ENCODE measurements at places on chromosomes 6 and 20.
A peak's percentile ranks its signal among the peaks of the same experiment; 100 is the strongest.

DNA sequence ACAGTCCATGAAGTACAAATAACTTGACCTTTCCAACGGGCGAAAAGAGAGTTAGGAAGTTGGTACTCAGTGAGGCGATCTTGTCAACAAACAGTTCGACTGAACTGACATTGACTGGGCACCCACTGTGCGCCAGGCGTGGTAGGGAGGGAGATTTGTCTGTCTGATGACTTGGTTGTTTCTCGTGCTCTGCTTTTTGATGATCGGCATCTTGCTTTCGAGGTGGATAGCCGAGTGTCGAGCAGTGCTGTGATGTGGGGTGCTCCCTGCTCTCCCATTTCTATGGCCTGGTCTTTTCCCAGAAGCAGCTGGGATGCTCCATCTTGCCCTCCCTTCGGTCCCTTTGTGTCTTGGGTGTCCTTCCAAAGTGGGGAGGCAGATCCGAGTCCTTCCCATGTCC is 30.4 kb downstream of the RPP40 start:
- DNase-seq, result no peak

- peak; percentile 89 for DNase-seq
Measured at GRCh38 chr6:158853072-158853879, 34.1 kb upstream of the EZR start.

- no peak for DNase-seq
Measured at GRCh38 chr6:128129679-128130078, 228.8 kb upstream of the THEMIS start.

DNA sequence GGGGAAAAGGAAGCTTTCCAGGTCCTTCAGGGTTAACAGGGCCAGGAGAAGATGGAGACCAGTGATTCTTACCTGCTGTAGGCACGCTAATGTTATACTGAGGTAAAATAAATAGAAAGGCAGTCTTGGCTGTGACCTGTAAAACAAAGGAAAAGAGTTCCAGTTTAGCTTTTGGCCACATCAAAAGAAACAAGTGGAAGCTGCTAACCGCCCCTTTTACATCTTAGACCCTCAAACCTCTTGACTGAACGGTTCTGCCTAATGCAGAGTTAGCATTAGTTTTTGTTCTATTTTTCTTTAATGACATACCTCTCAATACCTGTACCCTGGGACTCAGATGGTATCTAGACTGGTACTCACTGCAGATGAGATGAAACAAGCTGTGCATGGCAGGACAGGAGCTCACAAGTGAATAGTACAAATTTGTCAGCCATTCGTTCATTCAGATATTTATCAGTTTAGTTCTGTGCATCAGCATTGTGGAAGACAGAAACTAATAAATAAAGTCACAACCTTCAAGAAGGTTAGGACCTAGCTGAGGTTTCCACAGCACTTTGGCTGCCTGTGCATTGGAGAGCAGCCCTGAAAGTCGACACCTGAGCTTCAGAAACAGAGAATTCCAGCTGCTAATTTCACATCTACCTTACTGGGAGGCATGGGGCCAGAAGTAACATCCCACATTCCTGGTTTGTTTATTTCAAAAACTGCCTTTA is 41.0 kb downstream of the TRAM2 start:
- peak; percentile 43 for DNase-seq

DNA sequence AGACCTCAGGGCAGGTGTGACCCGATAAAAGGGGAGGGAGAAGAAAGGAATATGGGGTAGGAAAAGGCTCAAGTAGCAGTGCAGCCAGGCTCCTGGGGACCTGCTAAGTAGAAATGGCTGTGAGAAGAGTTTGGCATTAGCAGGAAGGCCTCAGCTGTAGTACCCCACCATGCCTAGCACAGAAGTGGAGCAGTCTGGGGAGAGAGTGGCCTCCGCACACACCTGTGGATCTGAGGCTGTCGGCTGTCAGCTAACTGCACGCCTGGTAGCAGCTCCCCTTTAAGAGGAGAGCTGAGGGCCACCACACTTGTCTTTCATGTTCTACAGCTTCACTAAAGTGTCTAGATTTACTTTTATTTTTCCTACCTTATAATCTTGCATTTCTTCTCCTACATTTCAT is 24.6 kb downstream of the PDE7B start:
- no peak for DNase-seq

DNA sequence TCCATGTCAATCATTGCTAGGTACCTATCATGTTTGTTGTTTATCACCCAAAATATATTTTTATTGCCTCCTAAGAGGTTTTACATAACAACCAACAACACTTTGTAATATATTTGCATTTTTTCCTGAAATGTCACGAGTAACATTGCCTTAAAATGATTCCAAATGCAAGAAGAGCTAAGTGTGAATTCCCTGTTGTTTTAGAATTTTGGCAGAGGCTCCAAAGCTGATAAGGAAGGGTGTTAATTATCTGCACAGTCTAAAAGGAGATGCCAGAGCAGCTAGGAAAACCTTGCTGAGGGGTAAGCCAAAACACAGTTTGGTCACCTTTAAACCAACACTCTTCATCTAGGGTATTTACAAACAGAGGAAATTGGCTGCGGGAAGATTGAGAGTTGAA is 201.9 kb upstream of the KCNQ5 start:
- DNase-seq, result no peak

GRCh38 chr6:106066989-106067388 is 19.1 kb upstream of the PRDM1 start:
- no peak for DNase-seq

DNA sequence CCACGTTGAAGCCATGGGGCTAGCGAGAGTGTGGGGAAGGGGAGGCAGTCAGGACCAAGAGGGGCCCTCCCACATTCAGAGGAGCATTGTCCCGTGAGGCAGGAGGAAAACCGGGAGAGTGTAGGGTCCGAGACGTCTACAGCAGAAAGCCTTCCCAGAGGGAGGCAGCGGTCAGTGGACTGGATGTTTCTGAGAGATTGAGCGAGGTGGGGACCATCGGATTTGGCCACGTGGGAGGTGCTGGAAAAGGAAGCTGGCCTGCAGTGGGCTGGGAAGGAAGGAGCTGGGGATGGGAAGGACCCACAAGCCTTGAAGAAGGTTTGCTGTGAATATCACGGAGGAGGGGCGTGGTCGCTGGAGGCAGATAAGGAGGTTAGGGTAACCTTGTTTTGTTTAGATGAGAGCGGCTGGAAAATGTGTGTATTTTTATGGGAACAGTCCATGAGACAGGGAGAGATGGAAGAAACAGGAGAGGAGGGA is 119.0 kb upstream of the RNF24 start:
- no peak for DNase-seq

- DNase-seq, result no peak
Measured at GRCh38 chr20:48298433-48298832, 513.2 kb upstream of the SULF2 start.

GRCh38 chr6:148602136-148602535 is 144.7 kb upstream of the UST start:
- DNase-seq, result no peak

DNA sequence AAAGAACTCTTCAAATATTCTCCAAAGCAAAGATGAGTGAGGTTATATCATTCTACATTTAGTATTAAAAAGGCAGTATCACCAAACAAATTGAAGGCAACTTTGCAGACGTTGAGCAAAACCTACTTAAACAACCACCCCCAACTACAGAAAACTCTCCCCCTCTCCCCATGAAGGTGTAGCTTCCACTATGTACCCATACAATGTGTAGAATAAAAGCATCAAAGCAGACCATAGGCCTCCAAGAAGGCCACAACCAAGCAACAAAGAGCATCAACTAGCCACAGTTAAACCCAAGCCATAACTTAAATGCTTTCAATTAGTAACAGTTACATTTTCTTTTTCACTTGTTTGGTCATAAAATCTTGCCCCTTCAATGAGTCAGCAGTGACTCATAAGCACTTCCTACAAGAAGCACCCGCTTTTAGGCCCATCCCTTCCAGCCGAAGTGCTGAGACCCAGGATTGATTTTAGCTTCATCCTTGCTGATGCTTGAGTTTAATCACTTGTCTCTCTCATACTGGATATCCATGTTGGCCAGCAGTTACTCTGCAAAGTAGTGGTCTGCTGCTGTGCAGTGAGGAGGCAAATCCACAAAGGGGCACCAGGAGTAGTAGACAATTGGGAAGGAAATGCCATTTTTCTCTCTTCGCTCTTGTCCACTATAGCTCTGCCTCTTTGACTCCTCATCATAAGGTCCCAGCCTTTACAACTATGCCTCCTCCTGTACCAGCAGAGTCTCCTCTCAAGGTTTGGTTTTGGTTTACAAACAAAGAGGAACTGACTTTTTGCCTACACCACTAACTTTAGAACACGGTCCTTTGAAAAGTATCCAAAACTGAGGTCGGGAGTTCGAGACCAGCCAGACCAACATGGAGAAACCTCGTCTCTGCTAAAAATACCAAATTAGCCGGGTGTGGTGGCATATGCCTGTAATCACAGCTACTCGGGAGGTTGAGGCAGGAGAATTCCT is 8.4 kb upstream of the NUP153 start:
- DNase-seq, result no peak

- peak; percentile 21 for DNase-seq
Measured at GRCh38 chr20:50153153-50153499, 397 bp downstream of the PEDS1 start.

GRCh38 chr6:126180585-126180984 is 159.3 kb upstream of the CENPW start:
- no peak for DNase-seq

GRCh38 chr20:10328897-10329255 is 105.1 kb downstream of the MKKS start:
- no peak for DNase-seq

GRCh38 chr6:67292169-67292568 is 1342.9 kb upstream of the ADGRB3 start:
- no peak for DNase-seq

- no peak for DNase-seq
Measured at GRCh38 chr6:111411046-111411445, 72.0 kb downstream of the REV3L start.

GRCh38 chr6:163195721-163196691 is 218.5 kb upstream of the QKI start:
- no peak for DNase-seq

DNA sequence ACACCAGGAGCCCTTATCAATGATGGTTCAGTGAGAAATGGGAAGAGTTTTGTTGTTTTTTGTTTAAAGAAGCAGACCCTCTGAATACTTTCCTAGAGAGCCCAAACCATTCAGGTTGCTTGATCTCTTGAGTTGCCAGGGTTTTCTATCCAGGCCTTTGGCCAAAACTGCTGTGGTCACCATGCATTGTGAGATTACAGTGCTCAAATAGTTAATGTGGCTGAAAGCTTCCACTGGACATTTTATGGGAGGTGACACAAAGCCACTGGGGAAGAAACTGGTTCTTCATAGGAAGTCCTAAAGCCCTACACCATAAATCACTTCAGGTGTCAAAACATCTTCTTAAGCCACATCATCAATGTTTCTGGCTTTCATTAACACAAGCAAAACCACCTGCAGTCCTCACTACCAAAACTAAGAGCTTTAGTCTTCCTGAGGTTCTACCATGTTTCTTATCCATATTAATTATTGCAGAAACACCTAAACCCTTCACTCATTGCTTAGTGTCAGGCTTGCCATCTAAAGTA is 101.6 kb downstream of the IBTK start:
- no peak for DNase-seq

GRCh38 chr6:154466139-154466538 is 44.3 kb downstream of the CNKSR3 start:
- DNase-seq, result no peak

- no peak for DNase-seq
Measured at GRCh38 chr6:98847416-98847778, 13.0 kb downstream of the POU3F2 start.

GRCh38 chr6:22878324-22878701 is 308.9 kb downstream of the HDGFL1 start:
- no peak for DNase-seq

DNA sequence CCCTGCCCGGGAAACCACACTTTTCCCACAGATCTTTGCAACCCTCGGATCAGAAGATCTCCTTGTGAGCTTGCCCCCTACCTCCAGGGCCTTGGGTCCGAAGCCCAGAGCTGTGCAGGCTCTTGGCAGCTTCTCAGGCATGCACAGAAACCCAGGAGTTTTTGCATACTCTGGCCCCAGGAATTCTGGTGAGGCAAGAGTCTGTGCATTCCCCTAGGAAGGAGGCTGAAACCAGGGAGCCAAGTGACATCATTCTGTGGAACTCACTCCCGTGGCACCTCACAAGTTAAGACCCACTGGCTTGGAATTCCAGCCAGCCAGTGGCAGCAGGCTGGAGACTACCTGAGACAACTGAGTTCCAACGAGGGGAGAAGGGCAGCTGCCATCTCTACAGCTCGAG is 100.1 kb downstream of the TNFRSF21 start:
- no peak for DNase-seq

DNA sequence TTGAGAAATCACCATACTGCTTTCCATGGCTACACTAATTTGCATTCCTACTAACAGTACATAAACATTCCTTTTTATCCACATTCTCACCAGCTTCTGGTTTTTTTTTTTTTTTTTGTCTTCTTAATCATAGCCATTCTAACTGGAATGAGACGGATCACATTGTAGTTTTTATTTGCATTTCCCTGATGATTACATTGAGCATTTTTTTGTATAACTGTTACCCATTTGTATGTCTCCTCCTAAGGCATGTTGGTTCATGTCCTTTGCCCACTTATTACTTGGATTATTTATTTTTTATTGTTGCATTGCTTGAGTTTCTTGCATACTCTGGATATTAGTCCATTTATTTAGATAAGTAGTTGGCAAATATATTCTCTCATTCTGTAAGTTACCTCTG is 258.0 kb downstream of the MEI4 start:
- DNase-seq, result no peak

- peak; percentile 77 for DNase-seq
Measured at GRCh38 chr20:25867776-25868649, 171.4 kb upstream of the ZNF337 start.

- no peak for DNase-seq
Measured at GRCh38 chr6:40782355-40782754, 195.2 kb upstream of the LRFN2 start.

- no peak for DNase-seq
Measured at GRCh38 chr20:47558295-47559066, 56.8 kb downstream of the NCOA3 start.

- no peak for DNase-seq
Measured at GRCh38 chr6:119329794-119330180, 19.8 kb downstream of the MAN1A1 start.

GRCh38 chr6:55175078-55176049 is 1.0 kb downstream of the HCRTR2 start:
- DNase-seq, result no peak

DNA sequence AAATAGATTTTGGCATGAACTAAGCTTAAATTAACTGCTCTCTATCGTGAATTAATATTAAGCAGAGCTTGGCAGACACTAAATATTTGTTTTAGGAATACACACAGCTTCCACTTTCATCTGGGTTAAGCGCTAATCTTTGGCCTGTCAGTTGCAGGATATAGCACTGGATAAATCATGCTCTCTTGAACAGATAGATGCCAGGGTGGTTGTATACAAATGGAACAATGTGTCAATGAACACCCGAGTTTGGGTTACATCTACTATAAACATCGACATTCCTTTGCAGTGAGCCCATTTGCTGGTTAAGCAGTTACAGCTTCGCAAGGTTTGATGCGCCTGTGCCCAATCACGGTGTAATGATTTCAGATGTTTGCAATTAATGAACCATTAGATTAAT is 338.2 kb upstream of the ZFP64 start:
- DNase-seq, result no peak

GRCh38 chr20:41147767-41148191 is 10.4 kb downstream of the PLCG1 start:
- no peak for DNase-seq

- DNase-seq, result no peak
Measured at GRCh38 chr20:35181731-35182130, 9.9 kb downstream of the PROCR start.

GRCh38 chr20:39810309-39810708 is 848.2 kb downstream of the DHX35 start:
- DNase-seq, result no peak
